NCI-H1436 treated with DMSO at 0.1 percent for 48 hours (cell line): ENCODE measurements at places on chromosomes 5 and 9.

DNA sequence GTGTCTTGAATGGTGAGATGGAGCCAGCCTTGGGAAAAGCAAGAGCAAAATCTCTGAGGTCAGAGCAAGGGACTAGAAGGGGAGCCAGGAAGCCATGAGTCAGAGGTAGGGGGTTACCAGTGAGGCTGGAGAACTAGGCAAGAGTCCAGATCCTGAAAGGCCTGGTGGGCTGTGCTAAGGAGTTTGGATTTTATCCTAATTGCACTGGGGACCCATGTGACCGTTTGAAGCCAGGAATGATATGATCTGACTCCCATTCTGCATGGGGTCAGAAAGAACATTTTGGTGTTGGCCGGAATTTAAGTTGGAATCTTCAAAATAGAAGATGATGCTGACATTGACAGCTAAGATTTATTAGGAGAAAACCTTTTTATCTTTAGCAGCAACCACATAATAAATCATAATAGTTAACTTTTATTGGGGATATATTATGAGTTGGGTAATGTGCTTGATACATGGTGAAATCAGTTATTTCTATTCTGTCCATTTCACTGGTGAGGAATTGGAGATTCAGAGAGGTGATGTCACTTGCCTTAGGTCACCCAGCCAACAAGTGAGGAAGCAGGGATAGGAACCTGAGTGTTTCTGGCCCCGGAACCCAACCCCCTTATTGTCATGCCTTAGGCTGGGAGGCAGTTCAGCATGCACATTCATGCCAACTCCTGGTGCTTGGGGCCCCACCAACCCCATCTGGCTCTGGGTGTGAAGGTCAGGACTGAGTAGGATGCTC is 61.5 kb upstream of the RARS1 start:
- no peak for DNase-seq

- no peak for DNase-seq
Observed at GRCh38 chr9:96333958-96334357, 32.0 kb upstream of the HSD17B3 start.

- no peak for DNase-seq
Observed at GRCh38 chr5:149912226-149912871, 32.2 kb downstream of the PDE6A start.

DNA sequence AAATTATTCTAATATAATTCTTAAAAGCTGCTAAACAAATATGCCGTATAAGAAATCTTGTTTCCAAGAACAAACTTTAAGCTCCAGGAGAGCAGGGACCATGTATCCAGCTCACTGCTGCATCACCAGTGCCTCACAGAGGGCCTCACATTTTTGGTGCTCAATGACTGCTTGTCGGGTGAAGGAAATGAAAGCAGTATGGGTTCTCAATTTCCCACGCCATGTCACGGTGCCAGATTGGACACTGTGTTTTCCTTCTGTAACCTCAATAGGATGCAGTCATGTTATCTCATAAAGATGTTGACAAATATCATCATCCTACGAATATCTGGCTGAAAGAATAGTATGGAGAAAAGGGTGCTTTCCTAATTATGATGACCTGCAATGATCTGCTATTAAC is 64.7 kb downstream of the POU5F2 start:
- no peak for DNase-seq

DNA sequence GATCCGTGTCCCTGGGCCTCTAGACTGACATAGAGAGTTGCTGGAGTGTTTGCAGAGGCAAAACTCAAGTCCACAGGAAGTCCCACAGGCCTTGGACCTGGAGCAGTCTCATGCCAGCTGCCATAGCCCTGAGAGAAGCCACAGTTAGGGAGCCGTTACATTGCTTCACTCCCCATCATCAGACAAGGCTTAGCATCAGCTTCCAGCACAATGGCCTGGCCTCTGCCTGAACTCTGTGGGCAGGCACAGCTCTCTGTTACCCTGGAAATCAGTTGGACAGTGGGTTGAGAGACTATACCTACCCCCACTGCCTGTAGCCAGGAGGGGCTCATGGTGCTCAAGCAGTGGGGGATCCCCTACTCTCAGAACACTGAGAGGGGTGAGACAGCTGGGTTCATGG is 16.2 kb upstream of the C9orf72 start:
- DNase-seq, result no peak

DNA sequence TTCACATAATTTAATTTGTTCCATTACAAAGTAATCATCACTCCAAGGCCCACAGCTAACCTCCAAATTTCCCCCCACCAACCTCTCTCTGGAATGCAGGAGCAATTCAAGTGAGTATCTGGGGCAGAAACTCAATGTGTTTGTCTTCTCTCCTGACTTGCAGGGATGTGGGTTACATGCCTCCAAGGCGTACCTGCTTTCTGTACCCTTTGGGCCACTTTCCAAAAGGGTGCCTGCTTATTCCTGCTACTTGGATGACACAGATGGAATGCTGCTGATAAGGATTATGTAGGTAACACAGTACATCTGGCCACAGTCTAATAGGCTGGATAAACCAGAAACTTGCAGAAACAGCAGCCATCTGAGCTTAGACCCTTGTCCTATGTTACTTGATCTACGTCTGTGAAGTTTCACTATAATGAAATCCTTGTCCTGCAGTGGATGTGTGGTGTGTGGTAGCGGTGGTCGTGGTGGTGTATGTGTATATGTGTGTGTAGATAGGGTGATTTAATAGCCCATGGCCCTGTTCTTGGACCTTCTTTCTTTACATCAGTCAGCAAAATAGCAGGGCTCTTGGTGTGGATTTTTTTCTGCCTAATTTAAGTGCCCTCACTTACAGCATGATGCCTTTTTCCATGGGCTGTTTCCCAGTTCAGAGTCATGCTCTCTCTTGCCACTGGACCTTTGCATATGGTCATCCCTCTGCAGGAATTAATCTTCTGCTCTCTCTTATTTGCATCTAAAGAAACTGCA is 175.9 kb downstream of the ZDHHC21 start:
- DNase-seq, result no peak

DNA sequence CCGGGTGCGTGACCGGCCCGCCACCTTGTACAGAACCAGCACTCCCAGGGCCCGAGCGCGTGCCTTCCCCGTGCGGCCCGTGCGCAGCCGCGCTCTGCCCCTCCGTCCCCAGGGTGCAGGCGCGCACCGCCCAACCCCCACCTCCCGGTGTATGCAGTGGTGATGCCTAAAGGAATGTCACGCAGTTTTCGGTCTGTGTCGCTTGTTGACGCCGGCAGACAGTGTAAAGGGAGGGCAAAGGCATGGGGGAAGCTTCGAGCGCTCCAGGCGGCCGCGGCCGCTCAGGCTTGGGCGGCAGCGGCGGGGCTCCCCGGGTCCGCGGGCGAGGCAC is 1.3 kb downstream of the LRRC26 start:
- no peak for DNase-seq

- no peak for DNase-seq
Observed at GRCh38 chr5:151075698-151076331, 5.0 kb downstream of the TNIP1 start.

GRCh38 chr9:16809912-16810610 is 60.4 kb downstream of the BNC2 start:
- no peak for DNase-seq

DNA sequence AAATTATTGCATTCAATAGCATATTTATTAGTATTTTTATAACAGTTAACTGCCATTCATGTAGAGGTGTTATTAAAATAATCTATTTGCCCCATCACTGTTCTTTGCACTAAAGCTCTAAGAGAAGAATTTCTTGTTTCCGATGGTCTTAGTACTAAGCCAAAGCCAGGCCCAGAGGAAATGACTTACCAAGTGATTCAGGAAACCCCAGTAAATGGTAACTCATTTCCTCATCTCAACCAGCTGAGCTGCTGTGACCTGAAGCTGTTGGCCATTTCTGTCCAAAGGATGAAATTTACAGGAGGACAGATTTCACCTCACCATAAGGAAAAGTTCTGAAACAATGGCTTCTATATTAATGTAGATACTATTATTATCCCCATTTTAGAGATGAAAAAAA is 117.0 kb downstream of the PIK3R1 start:
- DNase-seq, result no peak

DNA sequence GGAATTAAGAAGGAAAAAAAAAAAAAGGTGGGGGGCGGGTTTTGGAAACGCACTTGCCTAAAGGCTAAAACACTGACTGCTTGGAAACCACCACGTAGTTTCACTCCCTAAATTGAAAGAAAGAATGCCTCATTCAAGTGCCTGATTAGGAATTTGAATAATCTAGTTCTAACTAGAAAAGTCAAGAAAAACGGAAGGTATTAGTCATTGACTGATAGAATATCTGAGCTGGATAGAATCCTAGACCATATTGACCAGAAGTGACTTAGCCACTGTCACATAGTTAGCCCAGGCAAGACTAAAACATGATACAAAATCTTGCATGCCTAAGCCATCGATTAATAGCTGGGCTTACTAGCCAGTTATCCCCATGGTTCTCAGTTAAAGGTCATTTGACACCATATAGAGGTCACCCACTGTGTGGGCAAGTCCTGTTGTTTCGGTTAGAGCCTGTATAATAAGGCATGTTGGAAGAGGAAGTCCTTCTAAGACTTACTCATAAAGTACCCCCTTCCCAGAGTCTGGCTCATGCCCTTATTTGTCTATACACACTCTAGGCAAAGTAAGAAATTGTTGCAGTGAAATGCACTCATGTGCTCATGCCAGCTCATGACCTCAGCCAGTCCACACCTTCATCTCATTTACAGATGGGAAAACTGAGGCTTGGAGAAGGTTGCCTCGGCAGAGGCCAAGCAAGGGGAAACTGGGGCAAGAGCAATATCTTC is 40.2 kb downstream of the SH3RF2 start:
- DNase-seq, result no peak

GRCh38 chr5:55691265-55692105 is 20.6 kb downstream of the SLC38A9 start:
- no peak for DNase-seq

DNA sequence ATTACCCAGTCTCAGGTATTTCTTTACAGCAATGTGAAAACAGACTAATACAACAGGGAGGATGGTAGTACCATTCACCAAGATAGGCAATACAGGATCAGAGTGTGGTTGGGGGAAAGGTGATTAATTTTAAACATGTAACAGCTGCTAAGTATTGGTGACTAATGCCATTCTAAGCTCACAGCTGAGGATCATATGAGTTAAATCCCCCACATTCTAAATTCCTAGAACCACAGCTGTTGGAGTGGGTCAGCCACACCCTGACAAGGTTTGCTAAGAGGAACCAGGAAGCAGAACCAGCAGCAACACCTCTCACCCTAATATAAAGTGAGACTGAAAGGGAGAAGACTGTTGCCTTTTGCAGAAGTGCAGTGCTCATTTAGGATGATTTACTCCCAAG is 24.8 kb downstream of the HSPB3 start:
- no peak for DNase-seq

GRCh38 chr9:131469951-131470350 is 32.8 kb upstream of the POMT1 start:
- DNase-seq, result no peak
